NCI-H2029 treated with DMSO at 0.1 percent for 48 hours (cell line): ENCODE measurements at places on chromosomes 11 and 22.

DNA sequence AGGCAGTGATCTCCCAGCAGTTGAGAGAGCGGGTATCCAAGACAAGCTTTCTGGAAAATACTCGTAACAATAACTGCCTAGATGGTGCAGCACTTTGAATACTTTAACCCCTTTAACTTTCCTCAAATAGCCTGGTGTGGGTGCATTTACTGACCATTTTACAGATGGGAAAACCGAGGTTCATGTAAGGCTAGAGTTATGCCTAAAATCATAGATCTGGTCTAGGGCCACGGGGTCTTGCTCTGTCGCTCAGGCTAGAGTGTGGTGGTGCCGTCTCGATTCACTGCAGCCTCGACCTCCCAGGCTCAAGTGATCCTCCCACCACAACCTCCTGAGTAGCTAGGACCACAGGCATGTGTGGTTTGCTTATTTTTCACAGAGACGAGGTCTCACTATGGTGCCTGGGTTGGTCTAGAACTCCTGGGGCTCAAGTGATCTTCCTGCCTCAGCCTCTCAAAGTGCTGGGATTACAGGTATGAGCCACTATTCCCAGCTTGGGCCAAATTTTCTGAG is 269.2 kb upstream of the SYN3 start:
- no peak for DNase-seq

DNA sequence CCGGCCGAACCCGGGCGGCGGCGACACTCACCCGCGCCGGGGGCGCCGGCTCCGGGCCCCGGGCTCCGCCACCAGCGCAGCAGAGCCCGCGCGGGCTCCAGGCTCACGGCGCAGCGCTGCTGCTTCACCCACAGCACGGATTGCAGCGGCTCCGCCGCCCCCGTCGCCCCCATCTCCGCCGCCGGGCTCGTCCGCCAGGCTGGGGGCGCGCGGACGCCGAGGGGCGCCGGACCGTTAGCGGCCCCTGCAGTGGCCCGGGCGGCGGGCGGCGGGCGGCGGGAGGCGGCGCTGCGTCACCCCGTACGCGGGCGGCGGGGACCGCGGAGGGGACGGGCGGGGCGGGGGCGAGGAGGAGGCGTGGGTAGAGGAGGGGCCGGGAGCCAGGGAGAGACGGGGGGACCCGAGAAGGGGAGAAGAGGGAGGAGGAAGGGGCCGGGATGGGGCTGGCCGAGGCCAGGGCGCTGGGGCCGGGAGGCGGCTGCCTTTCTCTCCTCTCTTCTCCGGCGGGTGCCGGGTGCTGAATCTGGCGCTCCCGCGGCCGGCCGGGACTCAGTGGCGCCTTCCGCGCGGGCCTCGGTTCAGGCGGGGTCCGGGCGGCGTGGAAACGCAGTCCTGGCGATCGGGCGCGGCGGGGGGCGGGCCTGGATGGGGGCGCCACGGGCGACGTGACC is at the start of gene CERK:
TSS of gene CERK (minus strand) at position 277 of the 671 bp plus-strand sequence. CDS start at position 173, 104 bp downstream.
- no peak for DNase-seq

- no peak for DNase-seq
These were observed 24.9 kb downstream of the EIF3F start for GRCh38 chr11:8011981-8012444.

DNA sequence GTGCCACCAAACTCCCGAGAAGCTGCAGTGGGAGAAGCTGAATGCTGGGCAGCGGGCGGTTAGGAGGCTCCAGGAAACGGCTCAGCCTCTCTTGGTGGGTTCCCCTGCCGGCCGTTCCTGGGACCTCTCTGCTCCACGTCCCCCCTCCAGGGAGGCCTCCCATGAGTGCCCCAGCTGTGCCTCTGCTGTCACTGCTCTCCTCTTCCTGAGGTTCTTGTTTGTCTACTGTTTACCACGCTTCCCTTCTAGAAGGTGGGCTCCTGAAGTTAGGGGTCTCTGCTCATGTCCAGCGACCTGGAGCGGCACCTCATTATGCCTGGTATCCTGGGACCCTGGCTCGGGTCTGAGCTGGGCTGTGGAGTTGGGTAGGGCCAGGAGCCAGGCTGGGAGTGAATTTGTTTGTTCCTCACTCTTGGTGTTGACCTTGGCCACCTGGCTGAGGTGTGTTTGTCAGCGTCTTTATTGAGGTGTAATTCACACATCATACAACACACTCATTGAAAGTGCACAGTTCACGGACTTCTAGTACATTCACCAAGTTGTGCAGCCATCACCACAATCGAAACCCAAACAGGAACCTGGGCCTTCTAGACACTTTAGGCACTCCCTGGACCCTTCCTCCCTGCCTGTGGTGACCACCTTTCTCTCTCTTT is 37.8 kb upstream of the GRAMD4 start:
- DNase-seq = no peak

DNA sequence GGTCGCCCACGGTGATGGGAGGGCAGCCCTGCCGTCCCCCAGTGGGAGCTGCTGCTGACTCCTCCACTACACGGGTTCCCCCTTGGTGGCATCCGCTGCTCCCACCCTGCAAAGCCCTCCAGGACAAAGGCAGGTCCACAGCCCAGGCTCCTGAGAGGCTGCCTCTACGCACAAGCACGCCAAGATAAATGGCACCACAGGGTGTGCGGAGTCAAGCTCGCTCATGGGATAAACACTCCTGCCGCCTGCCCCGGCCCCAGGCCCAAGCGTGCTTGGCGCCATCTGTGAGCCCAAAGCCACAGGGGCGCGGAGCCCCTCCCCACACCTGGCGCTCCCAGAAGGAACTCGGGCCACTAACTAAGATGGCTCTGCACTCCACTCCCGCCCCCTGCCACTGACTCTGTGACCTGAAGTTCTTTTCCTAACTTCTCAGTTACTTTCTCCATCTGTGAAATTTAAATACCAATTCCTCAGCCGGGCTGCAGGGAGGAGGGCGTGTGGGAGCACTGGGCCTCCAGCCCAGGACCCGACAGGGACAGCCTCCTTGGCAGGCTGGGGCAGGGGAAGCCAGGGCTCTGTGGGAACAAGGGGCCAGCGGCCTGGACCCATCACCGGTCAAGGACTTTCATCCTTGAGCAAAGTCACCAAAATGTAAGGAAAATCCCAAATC is 14.9 kb downstream of the EHD1 start:
- no peak for DNase-seq

GRCh38 chr22:48090332-48090672 is 1327.9 kb downstream of the TBC1D22A start:
- DNase-seq = no peak

GRCh38 chr11:30914143-30914762 is 328.1 kb upstream of the MPPED2 start:
- DNase-seq = no peak

DNA sequence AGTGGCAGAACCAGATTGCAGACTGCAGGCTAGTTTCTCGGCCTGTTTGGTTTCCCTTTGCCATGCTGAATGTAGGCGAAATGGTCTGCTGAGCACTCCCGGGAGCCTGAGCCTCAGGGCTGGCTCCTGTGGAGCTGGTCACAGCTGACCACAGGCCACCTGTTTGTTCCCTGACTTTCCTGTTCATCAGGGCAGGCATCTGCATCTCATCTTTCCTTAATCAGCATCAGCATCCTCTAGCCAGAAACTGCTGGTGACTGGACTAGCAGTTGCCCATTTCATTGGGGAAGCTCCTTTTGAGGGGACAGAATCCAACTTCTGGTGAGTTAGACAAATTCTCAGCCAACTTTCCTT is 20.2 kb upstream of the C11orf96 start:
- DNase-seq = no peak

- DNase-seq = no peak
These were observed 34.4 kb downstream of the MCAM start for GRCh38 chr11:119282495-119282894.

DNA sequence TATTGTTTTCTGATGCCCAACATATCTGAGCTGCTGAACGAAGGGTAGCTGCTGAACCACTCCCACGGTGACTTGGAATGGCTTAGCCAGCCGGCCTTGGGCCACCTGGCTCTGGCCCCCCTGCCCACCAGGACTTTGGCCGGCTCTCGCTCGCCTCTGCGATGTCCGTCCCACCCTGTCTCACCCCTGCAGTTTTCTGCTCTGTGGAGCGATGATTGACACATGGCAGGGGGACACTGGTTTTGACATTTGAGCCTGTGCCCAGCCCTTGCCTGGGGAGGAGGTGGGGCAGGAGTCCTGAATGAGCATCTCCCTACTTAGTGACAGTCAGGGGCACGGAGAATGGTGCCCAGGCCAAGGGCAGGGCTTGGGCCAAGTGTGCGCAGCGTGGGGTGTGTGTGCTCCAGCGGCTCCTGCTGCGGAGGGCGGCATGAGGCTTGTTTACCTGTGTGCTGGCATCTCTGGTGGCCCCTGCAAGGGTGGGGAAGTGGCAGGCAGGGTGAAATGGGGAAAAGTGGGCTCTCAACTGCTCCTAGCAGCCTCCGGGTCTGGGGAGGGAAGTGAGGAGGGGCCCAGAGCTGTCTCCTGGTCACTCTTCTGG is 15.7 kb upstream of the CDKN1C start:
- no peak for DNase-seq

GRCh38 chr11:130485983-130486382 is 37.5 kb downstream of the ADAMTS15 start:
- no peak for DNase-seq

GRCh38 chr22:17738386-17739128 is 35.7 kb downstream of the BID start:
- no peak for DNase-seq

- DNase-seq = no peak
These were observed 607 bp upstream of the ZNF70 start for GRCh38 chr22:23751441-23751996.

DNA sequence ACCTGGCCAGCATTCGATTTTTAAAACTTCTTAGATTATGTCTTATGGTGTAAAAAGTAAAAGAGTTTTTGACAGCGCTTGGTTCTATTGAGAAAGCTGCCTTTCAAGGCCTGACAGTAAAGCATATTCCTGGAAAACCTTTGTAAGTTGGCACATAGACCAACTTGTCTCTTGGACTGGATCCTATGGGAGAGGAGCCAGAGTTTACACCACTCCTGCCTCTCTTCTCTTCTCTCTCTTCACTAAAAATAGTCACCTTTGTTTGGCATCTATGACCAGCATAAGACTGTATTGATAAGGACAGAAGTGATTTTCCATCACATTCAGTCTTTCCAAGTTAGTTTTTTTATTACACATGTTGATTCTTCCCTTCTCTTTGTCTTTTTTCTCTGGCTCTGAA is 33.7 kb downstream of the CSRP3 start:
- no peak for DNase-seq

GRCh38 chr11:108666373-108666772 is 1.5 kb downstream of the DDX10 start:
- no peak for DNase-seq

- no peak for DNase-seq
These were observed 48.5 kb downstream of the BRD1 start for GRCh38 chr22:49779211-49779610.

GRCh38 chr11:8108421-8108820 is 27.4 kb downstream of the TUB start:
- DNase-seq = no peak

DNA sequence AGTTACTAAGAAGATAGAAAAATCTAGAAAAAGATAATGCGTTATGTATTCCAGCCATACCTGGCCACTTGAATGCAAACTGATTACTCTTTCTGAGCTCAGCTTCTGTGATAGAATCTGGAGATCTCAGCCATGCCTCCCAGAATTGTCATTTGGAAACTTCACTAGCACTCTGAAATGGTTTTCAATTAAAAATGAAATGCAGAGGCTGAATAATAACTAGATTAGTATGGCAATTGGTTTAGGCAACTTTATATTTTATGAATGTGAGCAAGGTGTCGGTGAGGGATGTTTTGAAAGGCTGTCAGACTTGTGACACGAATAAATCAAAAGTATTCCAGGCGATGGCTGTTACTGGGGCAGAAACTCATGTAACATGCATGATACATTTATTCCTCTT is 128.8 kb upstream of the SORL1-AS1 start:
- DNase-seq = no peak

- no peak for DNase-seq
These were observed 65.1 kb downstream of the SLC22A12 start for GRCh38 chr11:64655941-64656601.

DNA sequence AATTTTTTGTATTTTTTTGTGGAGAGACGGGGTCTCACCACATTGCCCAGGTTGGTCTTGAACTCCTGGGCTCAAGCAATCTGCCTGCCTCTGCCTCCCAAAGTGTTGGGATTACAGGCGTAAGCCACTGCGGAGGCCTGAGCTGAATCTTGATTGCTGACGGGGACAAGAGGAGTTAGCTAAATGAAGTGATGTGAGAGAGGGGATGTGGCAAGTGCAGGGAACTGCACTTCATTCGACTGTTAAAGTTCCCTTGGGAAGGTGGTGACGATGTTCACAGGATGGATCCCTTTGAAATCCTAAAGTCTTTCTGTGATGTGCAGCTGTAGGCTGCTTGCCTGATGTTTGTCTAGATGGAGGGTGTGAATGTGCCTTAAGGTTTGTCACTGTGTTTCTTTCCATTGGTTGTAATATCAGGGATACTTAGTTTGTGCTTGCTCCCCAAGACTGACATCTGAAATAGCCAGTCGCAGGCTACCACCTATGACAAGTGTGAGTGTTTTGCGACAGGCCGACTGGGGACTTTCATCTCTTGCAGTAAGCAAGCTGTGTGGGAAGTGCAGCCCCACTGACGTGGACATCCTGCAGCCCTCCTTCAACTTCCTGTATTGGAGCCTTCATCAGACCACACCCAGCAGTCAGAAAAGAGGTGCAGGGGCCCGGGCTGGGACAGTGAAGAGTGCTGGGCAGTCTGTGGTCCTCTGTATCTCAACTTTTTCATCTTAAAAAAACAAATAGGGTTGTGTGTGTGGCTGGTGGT is 19.6 kb upstream of the CCDC134 start:
- no peak for DNase-seq

GRCh38 chr11:111525456-111525855 is 10.9 kb downstream of the HOATZ start:
- DNase-seq = no peak

GRCh38 chr22:44599500-44600140 is 101.6 kb upstream of the RTL6 start:
- DNase-seq = no peak

GRCh38 chr11:110199184-110199981 is 97.0 kb downstream of the RDX start:
- DNase-seq = no peak

GRCh38 chr11:1488575-1489180 is 2.1 kb upstream of the MOB2 start:
- DNase-seq = no peak
